Small intestine (tissue), 16 donors: ENCODE measurements at places on chromosomes 1 and 21. TPM values are rescaled to one million over a fixed set of nuclear protein-coding genes. Genes with fewer than 3 reads are reported as not detected.
A peak's percentile ranks its signal among the peaks of the same experiment; 100 is the strongest.

DNA sequence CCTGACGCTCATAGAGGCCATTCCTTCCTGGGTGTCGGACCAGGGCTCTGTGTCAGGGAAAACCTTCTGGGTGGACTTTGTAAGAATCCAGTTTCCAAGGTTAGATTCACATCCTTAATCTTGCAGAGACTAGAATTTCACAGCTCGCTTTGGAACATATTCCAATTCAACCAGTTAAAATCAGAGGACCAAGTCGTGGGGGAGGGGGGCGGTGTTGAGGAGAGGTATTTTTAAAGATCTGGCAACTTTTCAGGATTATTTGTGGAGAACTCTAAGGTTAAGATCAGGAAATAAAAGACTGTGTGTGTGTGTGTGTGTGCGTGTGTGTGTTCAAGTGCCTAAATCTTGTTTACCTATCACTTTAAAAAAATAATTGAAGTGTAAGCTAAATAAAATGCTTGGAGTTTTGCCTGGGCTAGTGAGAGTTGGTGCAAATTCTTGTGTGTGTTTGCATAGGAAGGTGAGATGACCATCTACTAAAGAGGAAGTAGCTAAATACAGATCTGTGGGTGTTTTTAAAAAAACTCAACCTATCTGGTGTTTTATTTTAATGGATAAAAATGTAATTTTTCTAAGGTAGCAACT, 21.8 kb downstream of the TENT5C start:
- H3K27me3 ChIP-seq = no peaks in the 10 kb centered on the region
- no peak overlapping the region for H3K27ac ChIP-seq
- no peak for DNase-seq
- peaks cover 6% of the 10 kb centered on the region for H3K36me3 ChIP-seq
- H3K4me3 ChIP-seq = no peak overlapping the region

DNA sequence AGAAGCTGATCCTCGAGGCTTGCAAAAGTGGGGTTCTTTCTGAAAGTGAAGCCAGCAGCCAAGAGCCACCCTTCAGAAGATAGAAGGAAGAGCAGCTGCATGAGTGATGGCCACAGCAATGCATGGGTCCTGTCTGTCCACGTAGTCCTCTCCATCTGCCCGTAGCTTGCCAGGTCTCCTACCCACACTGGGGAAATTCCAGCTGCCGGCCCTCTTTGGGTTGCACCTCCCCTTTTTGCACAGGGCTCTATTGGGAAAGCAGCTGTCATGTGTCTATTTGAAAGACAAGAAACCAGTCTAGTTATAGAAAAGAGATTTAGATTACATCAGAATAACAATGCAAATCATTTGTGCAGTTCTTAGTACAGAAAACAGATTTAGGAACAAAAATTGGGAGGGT, 204.4 kb downstream of the GIPC2 start:
- no peak overlapping the region for H3K27ac ChIP-seq
- H3K4me3 ChIP-seq = no peak overlapping the region
- DNase-seq = no peak
- no peaks in the 10 kb centered on the region for H3K36me3 ChIP-seq
- no peaks in the 10 kb centered on the region for H3K27me3 ChIP-seq

- DNase-seq = no peak
- H3K4me1 ChIP-seq = no peaks in the 10 kb centered on the region
- no peaks in the 10 kb centered on the region for H3K36me3 ChIP-seq
- no peaks in the 10 kb centered on the region for H3K27me3 ChIP-seq
- H3K4me3 ChIP-seq = no peak overlapping the region
Measured at GRCh38 chr1:171480035-171480434, 5.3 kb upstream of the PRRC2C start.

DNA sequence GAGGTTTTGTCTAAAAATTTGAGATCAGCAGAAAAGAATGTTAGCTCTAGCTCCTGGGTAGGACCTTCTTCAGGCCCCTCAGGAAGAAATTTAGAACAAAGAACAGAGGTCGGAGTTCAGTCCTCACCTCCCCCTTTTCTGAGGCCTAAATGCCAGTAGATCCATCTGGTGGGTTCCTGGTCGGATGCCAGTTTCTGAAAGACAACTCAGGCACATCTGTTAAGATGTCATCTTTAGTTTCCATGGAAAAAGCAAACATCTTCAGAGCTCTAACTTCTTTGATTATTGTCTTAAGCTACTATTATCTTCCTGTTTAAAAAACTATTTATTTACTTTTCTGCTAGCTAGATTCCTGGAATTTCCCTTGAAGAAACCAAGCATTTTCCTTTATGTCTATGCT, 37.1 kb upstream of the USP25 start:
- H3K27me3 ChIP-seq = no peaks in the 10 kb centered on the region
- no peak overlapping the region for H3K4me3 ChIP-seq
- DNase-seq = no peak
- H3K36me3 ChIP-seq = no peaks in the 10 kb centered on the region
- no peak overlapping the region for H3K27ac ChIP-seq
- no peaks in the 10 kb centered on the region for H3K4me1 ChIP-seq

DNA sequence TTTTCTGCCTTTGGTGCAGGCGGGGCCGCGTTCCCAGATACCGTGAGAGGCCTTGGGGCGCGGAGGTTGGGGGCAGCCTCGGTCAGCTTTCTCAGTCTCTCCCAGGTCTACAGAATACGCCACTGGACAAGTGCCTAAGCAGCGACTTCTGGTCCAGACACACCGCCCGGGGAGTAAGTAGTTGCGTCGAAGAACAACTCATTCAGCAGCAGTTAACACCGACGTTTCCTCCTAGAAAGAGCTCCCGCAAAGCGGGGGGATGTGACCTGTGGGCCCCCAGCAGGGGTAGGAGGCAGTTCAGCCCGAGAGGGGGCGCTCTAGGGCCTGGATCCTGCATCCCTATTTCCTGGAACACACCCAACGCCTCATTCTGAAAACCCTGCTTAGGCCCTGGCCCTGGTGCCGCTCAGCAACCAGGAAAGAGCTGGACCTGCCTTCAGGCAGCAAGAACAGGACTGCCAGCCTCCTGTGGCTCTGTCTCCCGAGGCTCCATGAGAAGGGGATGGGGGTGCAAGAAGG, 6.5 kb upstream of the BARHL2 start:
- peak overlapping the region; percentile 9 for H3K4me3 ChIP-seq
- H3K4me1 ChIP-seq = peaks cover 17% of the 10 kb centered on the region
- peak; percentile 23 for DNase-seq
- H3K27ac ChIP-seq = no peak overlapping the region

DNA sequence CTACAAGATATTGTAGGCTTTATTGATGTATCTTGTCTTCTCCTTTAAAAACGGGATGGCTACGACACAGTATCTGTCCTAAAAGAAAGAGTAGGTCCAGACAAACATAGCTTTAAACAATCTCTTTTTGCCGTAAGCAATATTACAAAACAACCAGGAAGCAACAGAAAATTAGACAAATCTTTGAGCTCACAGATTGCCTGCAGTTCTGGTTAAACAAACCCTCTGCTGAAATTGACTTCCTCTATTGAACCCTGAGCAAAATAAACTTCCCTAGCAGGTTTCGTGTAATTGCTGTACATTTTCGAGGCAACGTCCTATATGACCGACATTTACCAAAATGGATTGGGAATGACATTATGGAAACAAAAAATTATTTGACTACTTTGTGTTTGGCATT, 50.6 kb downstream of the CHML start:
- H3K27ac ChIP-seq = no peak overlapping the region
- H3K4me3 ChIP-seq = no peak overlapping the region
- H3K27me3 ChIP-seq = no peaks in the 10 kb centered on the region
- no peaks in the 10 kb centered on the region for H3K4me1 ChIP-seq
- no peak for DNase-seq

- DNase-seq = no peak
- no peak overlapping the region for H3K27ac ChIP-seq
- H3K27me3 ChIP-seq = no peaks in the 10 kb centered on the region
- H3K36me3 ChIP-seq = no peaks in the 10 kb centered on the region
Measured at GRCh38 chr21:42505090-42505726, 8.4 kb upstream of the SLC37A1 start.

- no peaks in the 10 kb centered on the region for H3K36me3 ChIP-seq
- no peaks in the 10 kb centered on the region for H3K27me3 ChIP-seq
- no peak for DNase-seq
- no peaks in the 10 kb centered on the region for H3K4me1 ChIP-seq
- no peak overlapping the region for H3K27ac ChIP-seq
Measured at GRCh38 chr1:70745199-70745598, 302.4 kb downstream of the PTGER3 start.

- no peak for DNase-seq
- H3K4me3 ChIP-seq = no peak overlapping the region
- peaks cover 22% of the 10 kb centered on the region for H3K36me3 ChIP-seq
- no peak overlapping the region for H3K27ac ChIP-seq
Measured at GRCh38 chr1:40291293-40291692, 25.8 kb downstream of the COL9A2 start.

- no peak for DNase-seq
- no peak overlapping the region for H3K27ac ChIP-seq
- no peaks in the 10 kb centered on the region for H3K4me1 ChIP-seq
- H3K4me3 ChIP-seq = no peak overlapping the region
Measured at GRCh38 chr1:165207853-165208515, 148.5 kb downstream of the LMX1A start.

DNA sequence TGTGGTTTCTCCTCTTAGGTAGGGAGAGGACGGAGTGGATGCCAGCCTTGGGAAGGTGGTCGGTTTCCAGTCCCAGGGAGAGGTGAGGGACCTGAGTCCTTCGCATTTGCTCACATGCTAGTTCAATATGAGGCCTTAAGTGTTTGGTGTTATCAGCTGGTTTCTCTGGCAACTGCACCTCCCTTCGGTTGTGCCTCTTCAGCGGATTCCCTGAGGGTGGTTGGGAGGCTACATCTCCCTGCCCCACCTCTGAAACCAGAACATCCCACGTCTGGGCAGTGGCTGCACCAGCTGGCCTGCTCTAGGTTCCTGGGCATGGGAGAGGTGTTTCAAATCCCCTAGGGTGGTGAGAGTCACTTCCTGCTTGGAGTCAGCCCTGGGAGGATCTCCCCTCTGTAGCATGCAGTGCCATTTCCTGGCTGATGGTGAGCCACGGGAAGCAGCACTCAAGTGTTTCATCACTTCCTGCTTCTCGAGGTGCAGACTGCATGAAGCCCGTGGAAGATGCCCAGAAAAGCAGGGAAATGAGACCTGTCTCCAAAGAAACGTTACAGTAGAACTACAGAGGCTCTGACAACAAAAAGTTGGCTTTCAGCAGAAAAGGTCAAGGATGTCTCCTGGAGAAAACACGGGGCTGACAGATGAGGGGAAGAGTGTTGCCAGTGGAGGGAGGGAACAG, 4.5 kb downstream of the TMEM125 start:
- no peaks in the 10 kb centered on the region for H3K36me3 ChIP-seq
- H3K4me1 ChIP-seq = peaks cover 52% of the 10 kb centered on the region
- peak; percentile 82 for DNase-seq
- H3K4me3 ChIP-seq = no peak overlapping the region

GRCh38 chr1:201349092-201349491, 28.4 kb downstream of the TNNT2 start:
- H3K4me3 ChIP-seq = no peak overlapping the region
- no peak overlapping the region for H3K27ac ChIP-seq
- no peaks in the 10 kb centered on the region for H3K27me3 ChIP-seq
- no peaks in the 10 kb centered on the region for H3K36me3 ChIP-seq
- DNase-seq = no peak
- no peaks in the 10 kb centered on the region for H3K4me1 ChIP-seq

- no peaks in the 10 kb centered on the region for H3K4me1 ChIP-seq
- H3K27ac ChIP-seq = no peak overlapping the region
- H3K36me3 ChIP-seq = no peaks in the 10 kb centered on the region
- H3K27me3 ChIP-seq = no peaks in the 10 kb centered on the region
- DNase-seq = peak; percentile 62
Measured at GRCh38 chr1:174040387-174040786, 18.2 kb upstream of the RC3H1 start.

GRCh38 chr1:44500181-44501046, 95.4 kb downstream of the RNF220 start:
- no peaks in the 10 kb centered on the region for H3K36me3 ChIP-seq
- no peaks in the 10 kb centered on the region for H3K4me1 ChIP-seq
- H3K4me3 ChIP-seq = no peak overlapping the region
- no peak overlapping the region for H3K27ac ChIP-seq
- H3K27me3 ChIP-seq = no peaks in the 10 kb centered on the region

GRCh38 chr1:157348538-157349480, 203.5 kb downstream of the FCRL5 start:
- H3K4me1 ChIP-seq = no peaks in the 10 kb centered on the region
- H3K36me3 ChIP-seq = no peaks in the 10 kb centered on the region
- no peak for DNase-seq
- peaks cover 2% of the 10 kb centered on the region for H3K27me3 ChIP-seq
- H3K27ac ChIP-seq = no peak overlapping the region

DNA sequence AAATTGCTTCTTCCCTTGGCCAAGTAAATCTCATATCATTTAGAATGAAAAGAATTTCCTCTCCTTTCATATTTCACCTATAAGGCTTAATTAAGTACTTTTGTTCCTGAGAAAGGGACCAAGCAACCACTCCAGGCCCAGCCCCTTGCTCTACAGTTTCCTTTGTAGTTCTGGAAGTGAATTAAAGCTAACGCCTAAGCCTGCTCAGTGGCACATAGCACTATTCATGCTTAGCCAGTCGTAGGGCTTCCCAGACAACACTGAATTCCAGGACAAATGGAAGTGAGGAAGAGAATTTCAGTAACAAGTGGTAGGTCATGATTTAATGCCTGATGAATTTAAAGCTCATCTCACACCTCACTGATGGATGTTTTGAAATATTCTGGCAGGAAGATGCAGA, 73.3 kb downstream of the RPAP2 start:
- H3K36me3 ChIP-seq = no peaks in the 10 kb centered on the region
- DNase-seq = no peak
- H3K27me3 ChIP-seq = no peaks in the 10 kb centered on the region
- H3K27ac ChIP-seq = no peak overlapping the region

DNA sequence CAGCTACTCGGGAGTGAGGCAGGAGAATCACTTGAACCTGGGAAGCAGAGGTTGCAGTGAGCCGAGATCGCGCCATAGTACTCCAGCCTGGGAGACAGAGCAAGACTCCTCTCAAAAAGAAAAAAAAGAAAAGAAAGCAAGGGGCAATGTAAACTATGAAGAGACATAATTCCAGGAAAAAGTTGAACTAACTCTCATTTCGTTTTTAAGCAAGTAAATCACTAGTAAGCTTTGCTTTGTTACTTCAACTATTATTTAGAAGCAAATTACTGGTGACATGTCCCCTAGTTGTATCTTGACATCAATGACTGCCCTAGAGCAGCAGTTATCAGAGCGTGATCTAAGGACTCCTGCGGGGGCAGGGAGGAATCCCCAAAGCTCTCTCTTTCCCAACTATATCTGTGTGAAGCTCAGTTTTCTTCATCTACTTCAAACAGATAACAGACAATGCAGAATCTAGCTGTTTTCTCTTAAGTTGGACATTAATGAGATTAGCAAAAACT, 18.7 kb downstream of the CLSTN1 start:
- no peak overlapping the region for H3K4me3 ChIP-seq
- H3K36me3 ChIP-seq = no peaks in the 10 kb centered on the region
- H3K27me3 ChIP-seq = no peaks in the 10 kb centered on the region

DNA sequence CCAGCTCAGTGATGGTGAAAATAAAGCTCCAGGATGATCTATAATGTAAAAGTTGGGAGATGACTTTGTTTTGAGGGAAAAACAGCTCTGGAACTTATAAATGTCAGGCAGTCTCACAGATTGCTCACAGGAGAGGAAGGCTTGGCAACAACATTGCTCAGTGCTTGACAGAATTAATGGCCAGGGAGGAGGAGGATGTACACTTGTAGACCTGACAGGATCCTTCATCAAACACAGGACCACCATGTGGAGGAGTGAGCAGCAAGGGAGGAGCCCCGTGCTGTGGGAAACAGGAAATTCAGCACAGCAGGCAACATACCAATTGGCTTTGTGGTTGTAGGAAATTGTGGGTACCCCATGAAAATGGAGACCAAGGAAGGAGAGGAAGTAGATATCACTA, 291.8 kb upstream of the CAMK1G start:
- DNase-seq = no peak
- peaks cover 8% of the 10 kb centered on the region for H3K27me3 ChIP-seq

The SLC45A1 gene
- 0.58 TPM for polyA plus RNA-seq

The EPHB2 gene
- polyA plus RNA-seq = 1.1 TPM

The POU2F1 gene
- 0.81 TPM for polyA plus RNA-seq

The TSNAX gene
- polyA plus RNA-seq = 16.2 TPM
